ENCODE measurements at places on chromosomes 6 and 20.

DNA sequence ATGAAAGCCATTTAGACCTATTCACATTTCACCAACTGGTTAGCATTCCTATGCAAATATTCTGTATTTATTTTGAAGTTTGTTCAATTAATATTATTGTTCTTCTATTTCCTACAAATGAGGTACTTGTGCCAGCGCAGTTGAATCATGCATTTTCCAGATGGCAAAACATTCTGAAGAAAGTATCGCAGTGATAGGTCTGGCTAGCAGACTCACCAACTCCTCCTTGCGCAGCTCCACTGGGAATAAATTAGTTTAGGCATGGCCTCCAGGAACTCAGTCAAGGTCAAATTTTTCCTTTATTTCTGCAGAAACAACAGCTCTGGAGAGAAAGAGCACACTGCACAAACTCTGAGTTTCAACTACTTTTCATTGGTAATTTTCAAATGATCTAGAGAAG is 437.7 kb downstream of the COL12A1 start:
- no peak for DNase-seq

- no peak for DNase-seq
Observed at GRCh38 chr6:85432554-85432953, 17.3 kb upstream of the NT5E start.

- DNase-seq = no peak
Observed at GRCh38 chr6:71533939-71534379, 245.3 kb downstream of the OGFRL1 start.

- no peak for DNase-seq
Observed at GRCh38 chr6:32867022-32867477, 13.1 kb downstream of the PSMB9 start.

DNA sequence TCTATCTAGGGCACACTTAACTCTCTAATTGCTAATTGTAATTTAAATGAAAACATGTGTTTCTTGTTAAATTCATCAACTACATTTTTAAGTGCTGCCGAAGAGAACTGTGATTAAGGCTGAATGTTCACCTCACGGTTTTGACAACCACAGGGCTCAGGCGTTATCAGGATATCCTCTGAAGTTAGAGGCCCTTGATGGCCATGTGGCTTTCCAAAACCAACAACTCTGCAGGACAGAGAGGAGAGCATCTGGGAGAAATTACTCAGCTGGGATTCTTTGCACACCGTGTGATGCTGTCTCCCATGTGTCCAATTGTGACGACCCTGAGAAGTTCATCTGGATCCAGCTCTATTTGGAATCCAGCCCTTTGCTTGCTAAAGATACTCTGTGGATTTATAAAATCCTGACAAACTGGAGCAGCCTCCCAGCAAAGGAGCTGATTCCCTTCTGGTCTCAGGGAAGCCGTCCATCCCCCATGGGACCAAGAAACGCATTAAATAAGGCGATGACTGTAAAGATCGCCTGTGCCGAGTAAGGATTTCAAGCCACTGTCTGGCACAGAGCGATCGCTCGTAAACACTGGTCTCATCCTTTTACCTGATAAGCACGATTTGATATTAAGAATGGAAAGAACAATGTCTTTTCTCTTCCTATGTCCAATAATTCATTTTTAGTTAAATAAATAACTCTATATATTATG is 401.1 kb downstream of the CD83 start:
- no peak for DNase-seq

DNA sequence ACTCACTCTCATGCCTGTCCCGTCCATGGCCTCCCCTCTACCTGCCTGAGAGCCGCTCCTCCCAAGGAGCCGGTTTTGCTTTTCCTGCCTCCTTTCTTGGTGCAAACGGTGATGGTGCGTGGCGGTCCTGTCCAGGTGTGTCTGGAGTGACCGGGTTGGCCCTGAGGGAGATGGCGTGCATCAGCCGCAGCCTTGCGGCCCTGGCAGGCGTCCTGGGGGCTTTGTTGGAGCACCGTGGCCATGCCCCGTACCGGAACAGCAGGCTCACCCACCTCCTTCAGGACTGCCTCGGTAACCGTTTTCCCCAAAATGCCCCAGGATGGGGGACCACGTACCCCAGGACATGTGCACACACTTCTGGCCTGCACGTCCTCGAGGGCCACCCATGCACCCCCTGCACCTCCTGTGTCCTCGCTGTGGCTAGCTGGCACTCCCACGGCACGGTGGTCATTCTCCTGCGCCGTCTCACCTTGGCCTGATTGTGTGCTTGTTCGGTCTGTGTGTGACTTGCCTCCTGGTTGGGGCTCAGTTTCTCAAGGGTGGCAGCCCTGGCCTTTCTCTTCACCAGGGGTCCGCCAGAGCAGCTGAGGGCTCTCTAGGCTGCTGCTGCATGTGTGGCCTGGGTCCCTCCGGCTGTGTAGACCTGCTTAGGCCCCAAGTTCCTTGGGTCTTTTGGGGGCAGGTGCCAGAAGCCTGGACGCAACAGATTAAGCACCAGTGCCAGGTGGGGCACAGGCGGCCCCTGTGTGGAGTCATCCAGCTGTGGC is 36.4 kb downstream of the FRMD1 start:
- DNase-seq = no peak

DNA sequence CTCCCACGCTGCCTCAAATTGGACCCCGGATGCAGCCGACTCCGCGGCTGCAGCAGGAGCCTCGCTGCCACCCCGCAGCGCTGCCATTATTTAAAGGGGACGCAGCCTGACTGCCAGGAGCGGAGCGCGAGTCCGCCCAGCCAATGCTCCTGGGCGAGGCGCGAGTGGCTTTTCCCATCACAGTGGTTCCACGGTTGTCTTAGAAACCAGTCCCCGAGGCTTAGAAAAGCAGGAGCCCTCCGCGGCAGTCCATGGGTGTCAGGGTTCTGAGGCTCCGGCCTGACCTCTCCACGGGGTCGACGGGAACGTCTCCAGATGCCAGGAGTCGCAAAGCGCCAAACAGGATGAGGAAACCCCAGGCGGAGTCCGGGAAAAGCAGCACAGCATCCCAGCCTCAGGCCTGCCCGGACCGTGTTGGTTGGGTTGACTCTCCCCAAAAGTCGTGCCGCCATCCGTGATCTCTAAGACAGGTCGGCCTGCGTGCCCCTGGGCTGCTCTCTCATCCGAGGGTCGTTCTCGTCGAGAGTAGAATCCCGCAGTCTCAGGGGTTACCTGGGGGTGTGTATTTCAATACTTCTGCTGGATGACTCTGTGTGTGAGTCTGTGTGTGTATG is 975.8 kb upstream of the DEFB115 start:
- DNase-seq = no peak

- no peak for DNase-seq
Observed at GRCh38 chr6:163725008-163725941, 310.8 kb downstream of the QKI start.

- DNase-seq = no peak
Observed at GRCh38 chr20:41178904-41179432, 41.6 kb downstream of the PLCG1 start.

GRCh38 chr6:52013035-52013434 is 74.4 kb downstream of the PKHD1 start:
- DNase-seq = no peak

DNA sequence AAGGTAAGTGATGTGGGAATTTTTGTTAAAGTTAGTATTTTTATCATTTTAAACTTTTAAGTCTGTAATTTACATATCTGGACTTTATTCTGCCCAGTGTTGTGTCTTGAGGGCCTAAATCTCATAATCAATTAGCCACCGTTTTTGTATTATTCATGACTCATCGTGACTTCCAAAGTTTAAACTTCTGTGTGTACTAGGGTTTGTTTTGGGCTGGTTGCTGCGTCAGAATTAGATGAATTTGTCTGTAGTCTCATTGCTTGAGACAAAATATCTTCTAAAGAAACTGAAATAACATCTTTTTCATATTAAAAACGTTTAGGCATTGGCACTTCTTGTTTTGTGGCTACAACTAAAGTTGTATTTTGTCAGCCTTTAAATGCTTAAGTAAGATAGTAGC is 41.3 kb downstream of the CDYL start:
- no peak for DNase-seq

- DNase-seq = no peak
Observed at GRCh38 chr20:14478126-14478525, 140.7 kb upstream of the FLRT3 start.

- no peak for DNase-seq
Observed at GRCh38 chr20:40390654-40391053, 298.4 kb downstream of the MAFB start.

DNA sequence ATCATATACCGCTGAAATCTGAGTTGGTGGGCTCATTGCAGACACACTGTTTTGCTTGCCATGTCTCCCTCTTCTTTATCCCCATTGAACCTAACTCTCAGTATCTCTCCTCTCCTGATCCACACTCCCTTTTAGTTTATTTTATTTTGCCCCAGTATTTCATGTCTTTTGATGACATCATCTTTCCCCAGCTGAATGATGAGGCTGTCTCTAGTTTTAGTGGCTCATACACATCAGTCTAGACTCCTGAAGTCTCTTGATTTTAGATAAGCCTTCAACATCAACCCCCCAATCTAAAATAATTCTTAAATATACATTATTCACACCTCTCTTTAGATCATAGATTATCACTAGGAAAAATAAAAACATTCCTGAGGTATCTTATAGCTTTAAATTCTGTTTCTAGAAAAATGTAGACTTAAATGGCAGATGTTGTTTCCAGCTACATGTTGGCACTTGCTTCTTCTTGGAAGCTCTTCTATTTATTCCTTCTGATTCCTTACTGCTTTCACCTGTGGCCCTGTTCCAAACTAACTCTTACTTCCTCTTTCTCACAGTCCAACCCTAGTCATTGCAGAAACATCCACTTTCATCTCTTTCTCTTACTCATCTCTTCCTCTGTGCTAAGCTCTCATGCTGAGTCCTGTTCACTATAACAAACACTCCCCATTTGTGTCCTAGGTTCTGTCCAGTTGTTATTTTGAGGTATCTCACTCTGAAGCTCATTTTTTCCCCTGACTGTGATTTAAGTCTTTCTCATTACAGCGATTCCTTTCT is 191.9 kb upstream of the SLC35B3 start:
- DNase-seq = no peak

GRCh38 chr20:14470977-14471661 is 133.7 kb upstream of the FLRT3 start:
- DNase-seq = no peak

- no peak for DNase-seq
Observed at GRCh38 chr6:3526962-3527650, 70.3 kb upstream of the SLC22A23 start.
